Activated CD4-positive, alpha-beta T cell treated with anti-CD3 and anti-CD28 coated beads for 1 hour (primary cell): ENCODE measurements at places on chromosomes 16 and 17.

- no peak for DNase-seq
These were observed 76.0 kb downstream of the CHD9NB start for GRCh38 chr16:52976539-52977167.

GRCh38 chr17:9648521-9649110 is 3.3 kb downstream of the USP43 start:
- DNase-seq: no peak

GRCh38 chr16:51327001-51327400 is 175.9 kb upstream of the SALL1 start:
- no peak for DNase-seq

DNA sequence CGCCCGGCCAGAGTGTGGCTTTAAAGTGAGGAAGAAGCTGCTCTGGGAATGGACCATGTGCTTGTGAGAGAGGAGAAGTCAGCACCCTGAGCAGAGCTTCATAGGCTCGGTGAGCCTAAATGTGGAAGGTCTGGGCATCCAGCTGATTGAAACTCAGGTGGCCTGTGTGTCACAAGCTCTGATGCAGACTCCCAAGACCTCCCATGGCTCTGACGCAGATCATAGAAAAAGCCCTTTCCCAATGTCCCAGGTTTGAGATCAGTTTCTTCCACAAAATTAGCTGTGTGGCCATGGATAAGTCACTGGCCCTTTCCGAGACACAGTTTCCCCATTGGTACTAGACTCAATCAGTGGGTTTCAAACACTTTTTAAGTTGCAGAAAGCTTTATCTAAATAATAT is 180.0 kb upstream of the CCL2 start:
- DNase-seq: no peak

DNA sequence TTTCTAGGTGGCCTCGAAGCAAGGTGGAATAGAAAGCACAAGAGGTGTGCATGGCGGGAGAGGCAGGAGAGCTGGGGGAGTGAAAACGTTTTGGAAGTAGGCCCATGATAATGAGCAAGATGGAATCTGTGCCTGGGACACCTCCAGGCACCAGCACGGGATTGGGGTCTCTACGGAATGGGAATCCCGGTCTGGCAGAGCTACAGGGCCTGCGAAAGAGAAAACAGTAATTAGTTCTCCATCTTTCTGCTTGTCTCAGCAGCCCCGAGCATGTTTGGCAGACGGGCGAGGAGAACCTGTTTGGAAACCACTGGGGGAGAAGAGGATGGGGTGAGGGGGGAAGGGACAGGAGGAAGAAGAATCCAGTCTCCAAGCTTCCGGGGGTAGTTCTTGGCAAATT is 258.7 kb downstream of the SOX9 start:
- no peak for DNase-seq

DNA sequence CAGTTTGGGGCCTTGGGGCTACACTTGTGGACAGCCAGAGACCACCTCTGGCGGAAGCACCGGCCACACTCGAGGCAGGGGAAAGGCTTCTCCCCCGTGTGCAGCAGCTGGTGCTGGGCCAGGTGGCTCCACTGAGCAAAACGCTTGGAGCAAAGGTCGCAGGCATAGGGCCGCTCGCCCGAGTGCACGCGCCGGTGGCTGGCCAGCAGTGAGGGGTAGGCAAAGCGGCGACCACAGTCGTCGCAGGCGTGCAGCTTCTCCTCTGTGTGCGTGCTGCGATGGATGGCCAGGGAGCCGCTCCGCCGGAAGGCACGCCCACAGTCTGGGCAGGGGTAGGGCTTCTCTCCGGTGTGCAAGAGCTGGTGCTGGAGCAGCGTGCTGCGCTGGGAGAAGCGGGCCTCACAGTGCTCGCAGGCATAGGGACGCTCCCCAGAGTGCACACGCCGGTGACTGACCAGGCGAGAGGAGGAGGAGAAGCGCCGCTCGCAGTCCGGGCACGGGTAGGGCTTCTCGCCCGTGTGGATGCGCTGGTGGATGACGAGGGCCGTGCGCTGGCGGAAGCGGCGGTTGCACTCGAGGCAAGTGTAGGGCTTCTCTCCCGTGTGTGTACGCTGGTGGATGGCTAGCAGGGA is 5.8 kb downstream of the ZNF689 start:
- DNase-seq: no peak

- DNase-seq: no peak
These were observed 113.0 kb upstream of the AXIN2 start for GRCh38 chr17:65674246-65675045.

DNA sequence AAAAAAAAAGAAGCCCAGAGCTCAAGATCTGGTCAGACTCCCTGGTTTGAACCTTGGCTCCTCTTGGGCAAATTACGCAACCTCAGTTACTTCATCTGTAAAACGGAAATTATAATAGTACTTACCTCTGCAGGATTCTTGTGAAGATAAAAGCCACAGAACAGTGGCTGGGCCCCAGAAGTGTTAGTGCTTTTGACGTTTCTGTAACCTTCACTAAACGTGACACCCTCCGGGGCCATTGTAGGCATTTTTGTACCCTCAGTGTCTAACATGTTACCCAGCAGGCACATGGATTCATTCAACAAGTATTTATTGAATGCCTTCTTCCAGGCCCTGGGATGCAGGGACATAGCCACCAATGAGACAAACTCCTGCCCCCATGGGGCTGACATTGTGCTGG is 58.0 kb downstream of the PITPNC1 start:
- DNase-seq: no peak

DNA sequence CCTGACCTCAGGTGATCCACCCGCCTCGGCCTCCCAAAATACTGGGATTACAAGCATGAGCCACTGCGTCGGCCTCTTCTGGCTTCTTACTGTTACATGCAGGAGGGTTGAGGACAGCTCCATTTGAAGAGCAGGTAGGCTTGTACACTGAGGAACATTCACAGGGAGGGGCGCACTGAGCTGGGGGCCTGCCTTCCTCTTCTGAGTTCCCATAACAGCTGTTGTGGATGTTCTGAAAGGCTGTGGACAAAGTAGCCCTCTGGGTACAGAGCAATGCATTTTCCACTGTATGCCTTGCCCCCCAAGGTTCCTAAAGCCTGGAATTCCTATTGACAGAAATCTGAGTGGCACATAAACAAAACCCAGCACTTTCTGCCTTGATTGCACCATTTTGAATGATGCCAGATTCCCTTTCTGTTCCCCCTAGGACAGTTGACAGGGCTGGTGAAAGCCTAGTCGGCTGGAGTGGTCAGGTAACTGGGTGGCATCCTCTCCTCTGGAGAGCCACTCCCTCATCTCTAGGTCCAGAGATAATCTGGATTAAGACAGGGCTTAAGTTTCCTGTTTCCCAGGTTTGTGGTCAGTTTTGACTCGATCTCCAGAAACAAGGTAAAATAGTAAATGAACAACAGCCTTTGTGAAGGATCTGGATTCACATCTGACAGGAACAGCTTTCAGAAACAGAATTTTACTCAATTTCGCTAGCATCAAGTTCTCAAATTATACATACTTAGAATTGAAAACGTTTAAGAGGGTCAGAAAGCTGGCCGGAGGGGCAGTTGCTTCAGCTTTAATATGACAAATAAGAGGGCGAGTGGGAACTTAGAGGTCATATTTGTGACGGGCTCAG is 1.3 kb upstream of the CDK5R1 start:
- DNase-seq: no peak

- no peak for DNase-seq
These were observed 57.9 kb upstream of the SLC12A3 start for GRCh38 chr16:56807011-56807675.

DNA sequence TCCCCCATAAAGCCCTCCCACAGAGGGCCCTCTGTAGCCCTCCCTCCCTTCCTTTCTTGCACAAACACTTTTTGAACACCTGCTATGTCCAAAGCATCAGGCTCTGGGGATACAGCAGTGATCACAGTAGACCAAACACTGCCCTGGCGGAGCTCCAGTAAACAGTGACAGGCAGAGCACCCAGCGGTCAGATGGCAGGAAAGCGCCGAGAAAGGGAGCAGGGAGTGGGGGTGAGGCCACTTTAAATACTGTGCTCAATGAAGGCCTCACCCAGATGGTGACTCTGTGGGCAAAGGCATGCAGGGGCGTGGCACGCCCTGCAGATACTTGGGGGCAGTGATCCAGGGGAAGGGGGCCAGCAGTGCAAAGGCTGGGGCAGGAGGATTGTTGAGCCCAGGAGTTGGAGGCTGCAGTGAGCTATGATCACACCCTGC is 7.6 kb downstream of the PRR29 start:
- DNase-seq: no peak
